ENCODE measurements at places on chromosomes 11 and 22. TPM values are rescaled to one million over a fixed set of nuclear protein-coding genes. Genes with fewer than 3 reads are reported as not detected.

GRCh38 chr11:108370990-108371389 is 96.3 kb downstream of the C11orf65 start:
- DNase-seq: no peak

- no peak for DNase-seq
Observed at GRCh38 chr11:9756461-9756860, 92.6 kb downstream of the SWAP70 start.

GRCh38 chr11:69422645-69423044 is 58.8 kb upstream of the LINC01488 start:
- no peak for DNase-seq

GRCh38 chr11:10050561-10050960 is 243.5 kb downstream of the SBF2 start:
- peak; percentile 12 for DNase-seq

GRCh38 chr11:6631361-6631890 is 12.2 kb upstream of the TPP1 start:
- DNase-seq: no peak

- DNase-seq: no peak
Observed at GRCh38 chr11:84164728-84165127, 878.6 kb upstream of the CCDC90B start.

GRCh38 chr11:77449060-77449521 is 24.8 kb downstream of the PAK1 start:
- DNase-seq: no peak

DNA sequence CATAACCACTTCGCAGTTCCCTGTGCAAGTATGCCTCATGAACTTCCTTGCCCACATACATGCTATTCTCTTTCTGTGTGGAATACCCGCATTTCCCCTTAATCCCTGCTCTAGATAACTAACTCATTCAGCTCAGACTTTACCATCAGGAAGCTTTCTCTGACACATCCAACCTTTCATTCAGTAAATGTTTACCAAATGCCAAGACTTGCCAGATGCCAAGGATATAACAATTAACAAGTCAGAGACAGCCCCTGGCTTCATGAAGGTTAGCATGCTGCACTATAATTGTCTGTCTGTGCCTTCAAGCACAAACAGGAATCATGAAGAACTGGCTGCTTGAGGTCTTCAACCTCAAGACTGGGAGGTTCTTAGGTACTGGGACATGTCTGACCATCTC is 71.2 kb upstream of the GDPD4 start:
- no peak for DNase-seq

DNA sequence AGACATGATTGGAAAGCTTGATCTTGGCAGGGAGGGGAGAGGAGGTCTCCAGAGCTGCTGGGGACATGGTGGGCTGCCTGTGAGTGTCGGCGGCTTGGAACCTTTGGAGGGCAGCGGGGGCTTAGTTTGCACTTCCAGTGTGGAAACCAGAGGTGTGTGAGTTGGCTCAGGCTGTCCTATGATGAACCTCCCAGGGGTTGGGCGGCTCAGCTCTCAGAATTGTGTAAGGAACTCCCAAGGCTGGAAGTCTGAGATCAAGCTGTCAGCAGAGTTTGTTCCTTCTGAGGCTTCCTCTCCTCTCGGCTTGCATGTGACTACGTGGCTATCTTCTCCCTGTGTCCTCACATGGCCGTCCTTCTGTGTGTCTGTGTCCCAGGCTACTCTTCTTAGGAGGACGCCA is 87.9 kb upstream of the B3GAT1 start:
- DNase-seq: no peak

DNA sequence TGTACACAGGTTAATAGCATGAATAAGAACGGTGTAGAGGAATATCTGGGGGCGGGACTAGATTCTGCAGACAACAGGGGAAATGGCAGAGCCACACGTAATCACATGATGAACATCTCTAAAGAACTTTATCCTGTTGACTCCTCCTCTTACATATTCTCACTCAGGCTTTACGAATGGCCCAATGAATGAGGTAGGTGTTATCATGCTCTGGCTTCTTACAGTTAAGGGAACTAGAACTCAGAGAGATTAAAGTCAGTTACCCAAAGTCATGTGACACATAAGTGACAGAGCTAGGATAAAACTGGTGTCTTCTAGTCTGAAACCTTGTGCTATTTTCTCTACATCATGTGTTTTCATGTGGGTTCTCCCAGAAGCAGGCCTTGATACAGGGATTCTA is 49.0 kb upstream of the BMAL1 start:
- no peak for DNase-seq

- DNase-seq: no peak
Observed at GRCh38 chr11:127137771-127138280, 137.3 kb upstream of the KIRREL3 start.

EIF1AD gene
- 32.4 TPM for total RNA-seq

FGF3 gene
- total RNA-seq: not detected

RTN4R gene
- total RNA-seq: 3.2 TPM

DDIAS gene
- total RNA-seq: 12.2 TPM

LMF2 gene
- 9.4 TPM for total RNA-seq

Measured in H4 (cell line).